Stimulated activated CD4-positive, alpha-beta T cell treated with anti-CD3 and anti-CD28 coated beads, TNF-alpha, amount 100 ng/mL, for 1 hour (primary cell): ENCODE measurements at places on chromosomes 7 and 10.

GRCh38 chr10:68628576-68629127 lies 68.5 kb downstream of the TET1 start:
- DNase-seq: no peak

DNA sequence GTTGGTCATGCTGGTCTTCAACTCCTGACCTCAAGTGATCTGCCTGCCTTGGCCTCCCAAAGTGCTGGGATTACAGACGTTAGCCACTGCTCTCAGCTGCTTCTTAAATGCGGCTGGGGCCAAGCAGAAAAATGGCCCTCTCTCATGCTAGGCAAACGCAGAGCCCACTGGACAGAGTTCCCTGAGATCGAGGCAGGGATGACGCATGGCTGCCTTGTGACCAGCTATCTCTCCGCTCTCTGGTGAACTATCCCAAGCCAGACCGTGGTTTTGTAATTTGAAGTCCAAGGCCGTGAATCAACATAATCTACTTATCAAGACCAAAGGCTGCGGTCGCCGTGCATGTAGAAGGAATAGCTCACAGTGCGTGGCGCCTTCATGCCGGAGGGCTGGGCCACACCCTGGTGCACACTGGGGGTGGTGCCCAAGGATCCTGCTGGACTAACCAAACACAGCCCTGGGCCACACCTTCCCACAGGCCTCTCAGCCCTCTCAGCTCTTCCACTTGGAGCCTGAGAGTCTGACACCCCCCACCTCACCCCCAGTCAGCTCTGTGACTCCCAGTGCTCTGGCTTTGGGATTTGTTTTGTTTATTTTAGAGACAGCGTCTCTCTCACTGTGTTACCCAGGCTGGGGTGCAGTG lies 88.1 kb upstream of the CUX1 start:
- no peak for DNase-seq

DNA sequence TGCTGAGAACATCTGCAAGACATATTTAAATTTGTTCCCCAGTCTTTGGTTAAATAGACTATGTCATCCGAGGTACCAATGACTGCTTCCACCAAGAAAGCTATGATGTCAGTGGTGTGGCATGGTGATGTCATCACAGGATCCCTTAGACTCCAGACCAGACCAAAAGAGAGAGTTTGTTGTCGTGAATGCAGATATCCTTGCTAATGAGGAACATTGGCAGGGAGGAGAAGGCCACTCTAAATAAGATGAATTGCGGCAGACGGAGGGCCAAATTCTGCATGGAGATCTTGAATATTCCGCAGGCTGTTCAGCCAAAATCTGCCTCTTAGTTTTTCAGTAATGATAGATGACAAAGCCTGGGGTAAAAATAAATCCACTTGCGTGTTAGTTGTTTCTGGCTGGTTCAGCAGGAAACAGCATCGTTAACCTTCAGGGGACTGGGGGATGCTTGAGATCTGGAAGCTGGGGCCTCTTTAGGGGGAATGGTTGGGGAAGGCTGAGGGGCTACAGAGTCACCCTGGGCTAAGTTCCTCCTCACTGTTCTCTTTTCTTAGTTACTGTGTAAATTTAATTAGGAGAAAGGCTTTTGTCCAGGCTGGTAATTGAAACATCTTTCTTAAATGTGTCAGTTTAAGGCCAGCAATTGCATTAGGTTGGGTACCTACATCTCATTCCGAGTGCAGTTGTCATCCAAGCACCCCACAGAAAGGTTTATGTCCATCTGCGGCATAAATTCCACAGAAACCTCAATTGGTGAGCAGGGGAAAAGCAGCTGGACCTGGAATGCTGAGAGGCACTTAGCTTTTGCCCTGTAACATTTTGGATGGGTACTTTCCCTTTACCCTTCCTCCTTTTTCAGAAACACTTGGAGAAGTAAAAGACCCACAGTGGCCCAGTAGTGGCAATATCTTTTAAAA lies 11.6 kb upstream of the CAMK1D start:
- no peak for DNase-seq

DNA sequence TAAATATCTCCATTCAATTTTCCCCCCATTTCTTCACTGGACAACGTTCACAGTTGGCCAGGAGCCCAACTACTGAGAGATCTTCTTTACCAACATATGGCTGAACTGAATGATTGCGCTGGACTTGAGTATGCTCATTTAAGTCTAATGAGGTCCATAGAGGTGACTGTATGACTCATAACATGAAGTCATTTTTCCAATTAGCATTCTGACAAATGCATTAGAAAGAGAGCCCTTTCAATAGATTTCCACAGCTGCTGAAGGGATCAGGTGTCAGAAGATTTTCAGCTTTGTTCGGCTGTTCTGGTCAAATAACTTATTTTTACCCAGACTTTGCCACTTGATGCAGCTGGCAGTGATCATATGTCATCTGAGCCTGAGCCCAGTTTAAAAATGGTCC lies 438.0 kb downstream of the ETV1 start:
- DNase-seq: no peak

DNA sequence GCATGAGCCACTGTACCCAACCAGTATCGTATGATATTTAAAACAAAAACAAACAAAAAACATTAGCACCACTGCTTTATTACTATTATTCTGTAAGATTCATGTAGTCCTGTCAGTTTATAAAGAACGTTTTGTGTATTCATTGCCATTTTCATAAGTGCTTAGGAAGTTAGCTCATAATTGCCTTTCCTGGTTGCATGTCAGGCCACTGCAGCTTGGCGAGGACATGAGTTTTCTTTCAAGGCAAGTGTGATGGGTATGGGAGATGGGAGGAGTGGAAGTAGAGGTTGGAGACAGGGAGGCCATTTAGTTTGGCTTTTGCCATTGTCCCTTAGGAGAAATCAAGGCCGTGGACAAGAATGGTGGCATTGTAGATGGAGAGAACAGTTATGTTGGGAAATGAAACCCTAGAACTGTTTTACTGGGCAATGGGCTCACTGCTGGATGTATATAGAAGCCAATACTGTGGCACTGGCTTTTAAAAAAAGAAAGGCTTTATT lies 48.9 kb downstream of the TYW1 start:
- DNase-seq: no peak

GRCh38 chr7:34523226-34523918 lies 134.6 kb upstream of the NPSR1 start:
- DNase-seq: no peak

- DNase-seq: no peak
Observed at GRCh38 chr10:78964952-78965633, 103.7 kb upstream of the ZMIZ1 start.

DNA sequence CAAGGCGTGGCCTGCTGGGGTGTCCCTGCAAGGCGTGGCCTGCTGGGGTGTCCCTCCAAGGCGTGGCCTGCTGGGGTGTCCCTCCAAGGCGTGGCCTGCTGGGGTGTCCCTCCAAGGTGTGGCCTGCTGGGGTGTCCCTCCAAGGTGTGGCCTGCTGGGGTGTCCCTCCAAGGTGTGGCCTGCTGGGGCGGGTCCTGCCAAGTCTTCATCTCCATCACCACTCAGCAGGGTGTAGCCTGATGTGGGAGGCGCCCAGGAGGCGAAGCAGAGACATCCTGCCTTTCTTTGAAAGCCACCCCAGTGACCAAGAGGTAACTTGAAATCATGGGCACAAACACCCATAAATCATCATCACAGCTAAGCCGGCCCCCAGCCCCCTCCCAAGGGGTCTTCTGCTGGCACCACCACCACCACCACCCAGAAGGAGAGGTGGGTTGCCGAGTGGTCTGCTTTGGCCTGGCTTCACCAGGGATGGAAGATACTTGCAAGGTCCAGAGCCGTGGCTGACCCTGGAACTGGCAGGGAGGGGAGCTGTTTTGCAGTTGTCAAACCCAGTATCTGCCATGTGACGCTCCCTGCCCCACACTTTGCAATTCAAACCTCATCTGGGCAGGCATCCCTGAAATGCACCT lies 190.6 kb downstream of the EBF3 start:
- no peak for DNase-seq

DNA sequence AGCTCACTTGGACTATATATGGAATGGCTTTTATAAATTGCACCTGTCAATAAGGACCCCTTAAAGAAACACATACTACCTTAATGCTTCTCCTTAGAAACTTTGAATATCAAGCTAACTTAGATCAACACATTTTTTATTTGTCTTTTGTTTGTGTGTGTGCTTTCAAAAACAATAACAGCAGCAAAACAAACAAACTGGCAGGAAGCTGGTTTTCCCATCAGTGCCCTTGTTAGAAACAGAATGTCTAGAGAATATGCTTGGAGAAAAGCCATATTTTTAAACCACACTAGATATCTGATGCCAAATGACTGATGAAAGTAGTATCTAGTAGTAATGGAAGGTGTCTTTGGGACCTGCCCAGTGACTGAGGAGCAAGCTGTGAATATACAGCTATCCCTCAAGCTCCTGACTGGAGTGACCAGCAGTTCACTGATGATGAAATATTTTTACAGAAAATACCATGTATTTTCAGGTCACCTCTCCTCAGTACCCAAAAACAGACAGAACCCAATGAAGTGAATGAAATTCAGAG lies 1.0 kb downstream of the PDE1C start:
- no peak for DNase-seq

- no peak for DNase-seq
Observed at GRCh38 chr7:74207586-74207985, 2.2 kb upstream of the LAT2 start.
